ELR (cell line): ENCODE measurements at places on chromosomes 7 and 10.
A peak's percentile ranks its signal among the peaks of the same experiment; 100 is the strongest.

GRCh38 chr10:125781374-125781773 lies 5.8 kb upstream of the MMP21 start:
- DNase-seq: no peak

- peak; percentile 17 for DNase-seq
Measured at GRCh38 chr7:141550386-141551093, 670 bp upstream of the AGK start.

- DNase-seq: peak; percentile 32
Measured at GRCh38 chr7:139159900-139160675, 50.6 kb upstream of the ZC3HAV1 start.

DNA sequence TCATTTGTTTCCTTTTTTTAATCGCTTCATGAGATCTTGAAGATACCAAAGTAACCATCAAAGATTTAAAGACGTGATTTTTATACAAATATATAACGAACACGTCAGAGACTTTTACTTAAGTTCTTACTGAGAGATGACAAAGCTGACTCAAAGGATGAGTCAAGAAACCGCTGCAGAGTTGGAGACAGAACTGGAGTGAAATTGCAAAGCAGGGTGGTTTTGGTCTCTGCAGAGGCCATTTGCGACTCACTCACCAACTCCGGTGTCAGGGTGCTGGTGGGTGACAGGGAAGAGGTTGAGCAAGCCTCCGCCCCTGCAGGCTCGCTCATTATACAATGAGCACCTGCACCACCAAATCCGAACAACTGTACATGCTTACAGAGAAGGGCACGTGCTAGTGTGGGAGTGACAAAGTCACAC lies 75.2 kb downstream of the DNAJB6 start:
- peak; percentile 96 for DNase-seq

GRCh38 chr7:133079296-133079695 lies 2.6 kb downstream of the CHCHD3 start:
- no peak for DNase-seq

- no peak for DNase-seq
Measured at GRCh38 chr7:78764571-78764970, 688.9 kb downstream of the MAGI2 start.

DNA sequence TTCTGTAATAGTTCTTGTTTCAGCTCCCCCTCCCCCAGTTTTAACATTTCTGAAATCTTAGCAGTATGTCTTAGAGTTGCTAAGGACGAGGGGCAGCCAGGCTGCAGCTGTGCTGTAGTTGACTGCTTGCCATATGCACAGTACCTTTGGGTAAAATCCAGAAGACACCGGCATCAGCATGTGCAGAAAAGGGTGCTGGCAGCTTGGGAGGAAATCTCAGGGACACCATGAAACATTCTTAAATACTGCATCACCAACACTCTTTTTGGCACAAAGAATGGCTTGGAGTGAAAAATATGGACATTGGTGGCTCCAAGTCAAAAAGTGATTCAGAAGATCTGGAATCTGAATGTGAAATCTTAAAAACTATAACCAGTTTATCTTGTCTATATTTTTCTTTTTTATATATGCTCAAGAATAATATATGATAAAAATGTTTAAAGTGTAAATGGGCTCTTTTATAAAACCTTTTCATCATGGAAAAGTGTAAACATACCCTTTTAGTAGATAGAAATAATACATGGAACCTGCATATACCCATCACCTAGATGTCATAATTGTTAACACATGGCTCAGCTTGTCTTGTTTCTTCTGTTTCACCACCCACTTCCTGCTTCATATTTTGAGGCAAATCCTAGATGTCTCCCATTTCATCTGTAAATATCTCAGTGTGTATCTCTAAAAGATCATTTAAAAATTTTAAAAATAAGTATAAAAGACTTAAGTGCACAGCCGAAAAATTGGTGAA lies 34.4 kb upstream of the ARMS2 start:
- DNase-seq: peak; percentile 6
